Activated T-helper 9 cell treated with anti-CD3 and anti-CD28 coated beads, Interleukin-2, amount 50 U/mL, for 16 hours (primary cell): ENCODE measurements at places on chromosomes 5 and 9.

- no peak for DNase-seq
Observed at GRCh38 chr5:152813526-152813925, 408.4 kb upstream of the NMUR2 start.

GRCh38 chr9:18771011-18771410 is 262.0 kb downstream of the SAXO1 start:
- no peak for DNase-seq

- no peak for DNase-seq
Observed at GRCh38 chr9:21507483-21507790, 25.3 kb upstream of the IFNE start.

DNA sequence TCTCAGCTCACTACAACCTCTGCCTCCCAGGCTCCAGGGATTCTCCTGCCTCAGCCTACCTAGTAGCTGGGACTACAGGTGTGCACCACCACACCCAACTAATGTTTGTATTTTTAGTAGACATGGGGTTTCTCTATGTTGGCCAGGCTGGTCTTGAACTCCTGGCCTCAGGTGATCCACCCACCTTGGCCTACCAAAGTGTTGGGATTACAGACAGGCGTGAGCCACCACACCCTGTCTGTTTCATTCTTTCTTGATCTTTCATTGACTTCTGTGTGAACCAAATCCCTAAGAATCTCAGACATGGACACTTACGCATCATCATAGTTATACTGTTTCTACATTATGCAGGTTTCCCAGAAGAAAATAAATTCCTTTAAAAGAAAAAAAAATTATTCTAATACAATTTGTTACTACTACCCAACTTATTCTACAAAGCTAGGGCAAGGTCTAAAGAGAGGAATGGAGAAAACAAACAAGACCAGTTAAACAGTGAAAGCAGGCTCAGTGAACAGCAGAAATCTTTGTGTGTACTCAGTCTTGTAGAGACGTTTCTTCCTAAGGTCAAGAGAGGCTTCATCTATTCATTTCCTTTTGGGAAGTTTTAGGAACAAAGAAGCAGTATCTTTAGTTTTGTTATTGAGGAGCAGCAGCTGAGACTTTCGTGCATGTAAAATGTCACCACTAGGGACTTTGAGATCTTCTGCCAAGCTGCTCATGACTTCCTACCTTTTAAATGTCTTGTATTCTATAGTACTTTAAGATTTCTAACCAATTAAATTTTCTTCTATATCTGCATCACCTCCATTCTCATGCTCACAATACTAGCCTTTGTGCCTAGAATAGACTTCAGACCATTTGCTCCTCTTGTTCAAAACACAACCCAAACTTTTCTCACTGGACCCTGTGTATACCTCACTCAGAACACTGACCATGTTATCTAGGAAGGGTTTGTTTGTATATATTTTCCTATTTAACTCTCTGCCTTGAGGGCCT is 5.6 kb upstream of the HMGCR start:
- no peak for DNase-seq

- no peak for DNase-seq
Observed at GRCh38 chr5:151935135-151935695, 10.6 kb upstream of the GLRA1 start.

- DNase-seq = no peak
Observed at GRCh38 chr5:165502893-165503691, 1997.7 kb downstream of the MAT2B start.

DNA sequence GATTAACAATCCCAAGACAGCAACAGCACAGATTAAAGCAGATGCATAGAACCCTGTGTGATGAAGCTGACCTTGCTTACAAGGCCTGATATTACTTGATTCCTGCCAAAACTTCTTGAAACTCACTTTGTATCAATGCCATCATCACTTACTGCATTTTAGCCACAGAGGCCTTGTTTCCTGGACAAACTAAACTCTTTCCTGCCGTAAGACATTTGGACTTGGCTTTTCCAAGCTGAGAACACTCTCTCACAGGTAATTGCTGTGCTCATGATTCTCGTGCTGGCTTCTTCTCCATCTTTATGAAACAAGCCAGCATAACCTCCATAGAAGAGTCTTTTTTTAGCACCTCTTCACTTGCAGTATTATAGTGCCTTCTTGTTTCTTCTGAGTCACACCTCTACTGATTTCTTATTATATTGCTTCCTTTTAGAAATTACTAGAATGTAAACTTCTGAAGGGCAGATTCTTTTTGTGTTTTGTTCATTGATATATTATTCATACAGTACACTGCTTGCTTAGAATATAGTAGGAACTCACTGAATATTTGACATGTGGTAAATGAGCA is 456.5 kb upstream of the ZNF608 start:
- DNase-seq = no peak

DNA sequence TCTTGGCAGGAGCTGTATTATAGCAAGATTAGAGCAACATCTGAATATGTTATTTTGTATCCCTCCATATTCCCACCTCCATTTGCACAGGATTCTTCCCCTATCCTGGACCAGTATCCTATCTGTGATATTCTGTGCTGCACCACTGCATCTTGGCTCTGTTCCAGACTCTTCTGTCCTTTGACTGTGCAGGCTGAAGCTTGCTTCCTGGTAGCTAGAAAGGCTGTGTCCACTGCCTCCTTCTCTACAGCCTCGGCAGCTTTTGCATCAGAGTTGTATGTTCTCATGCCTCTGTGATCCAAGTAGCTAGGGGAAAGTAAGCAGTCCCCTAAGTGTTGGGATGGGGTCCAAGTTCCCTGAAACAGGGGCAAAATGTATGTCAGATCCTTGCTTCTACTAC is 104.1 kb downstream of the GAS1 start:
- no peak for DNase-seq
